Ovary (tissue), 10 donors: ENCODE measurements at places on chromosomes 5 and 9.
A peak's percentile ranks its signal among the peaks of the same experiment; 100 is the strongest.

GRCh38 chr9:121227862-121228261 is 26.2 kb upstream of the RAB14 start:
- no peak overlapping the region for H3K4me3 ChIP-seq
- H3K27ac ChIP-seq: no peak overlapping the region
- H3K4me1 ChIP-seq: no peaks in the 10 kb centered on the region
- DNase-seq: no peak
- no peaks in the 10 kb centered on the region for H3K27me3 ChIP-seq

GRCh38 chr5:167171056-167171455 is 1120.4 kb upstream of the WWC1 start:
- H3K27ac ChIP-seq: no peak overlapping the region
- H3K27me3 ChIP-seq: no peaks in the 10 kb centered on the region
- H3K4me3 ChIP-seq: no peak overlapping the region
- H3K36me3 ChIP-seq: no peaks in the 10 kb centered on the region

- peak overlapping the region; percentile 92 for H3K27ac ChIP-seq
- no peaks in the 10 kb centered on the region for H3K36me3 ChIP-seq
- DNase-seq: no peak
- peak overlapping the region; percentile 29 for H3K4me3 ChIP-seq
- peaks cover 58% of the 10 kb centered on the region for H3K4me1 ChIP-seq
These were observed 10.8 kb downstream of the PDGFRB start for GRCh38 chr5:150144879-150145278.

- DNase-seq: no peak
- H3K27me3 ChIP-seq: no peaks in the 10 kb centered on the region
- H3K4me3 ChIP-seq: no peak overlapping the region
- H3K4me1 ChIP-seq: peaks cover 31% of the 10 kb centered on the region
- H3K36me3 ChIP-seq: no peaks in the 10 kb centered on the region
- no peak overlapping the region for H3K27ac ChIP-seq
These were observed 81.6 kb downstream of the PSD2 start for GRCh38 chr5:139877129-139877597.

GRCh38 chr9:77750981-77751340 is 102.8 kb upstream of the GNA14 start:
- no peaks in the 10 kb centered on the region for H3K36me3 ChIP-seq
- no peaks in the 10 kb centered on the region for H3K27me3 ChIP-seq
- peaks cover 2% of the 10 kb centered on the region for H3K4me1 ChIP-seq
- no peak overlapping the region for H3K4me3 ChIP-seq
- H3K27ac ChIP-seq: no peak overlapping the region

- H3K4me3 ChIP-seq: no peak overlapping the region
- no peak overlapping the region for H3K27ac ChIP-seq
- DNase-seq: peak; percentile 5
- H3K4me1 ChIP-seq: peaks cover 8% of the 10 kb centered on the region
These were observed 9.6 kb downstream of the TMOD1 start for GRCh38 chr9:97510797-97511654.

GRCh38 chr9:80842389-80842788 is 847.0 kb downstream of the TLE1 start:
- no peak overlapping the region for H3K27ac ChIP-seq
- H3K4me3 ChIP-seq: no peak overlapping the region
- no peaks in the 10 kb centered on the region for H3K27me3 ChIP-seq
- H3K4me1 ChIP-seq: peaks cover 4% of the 10 kb centered on the region

DNA sequence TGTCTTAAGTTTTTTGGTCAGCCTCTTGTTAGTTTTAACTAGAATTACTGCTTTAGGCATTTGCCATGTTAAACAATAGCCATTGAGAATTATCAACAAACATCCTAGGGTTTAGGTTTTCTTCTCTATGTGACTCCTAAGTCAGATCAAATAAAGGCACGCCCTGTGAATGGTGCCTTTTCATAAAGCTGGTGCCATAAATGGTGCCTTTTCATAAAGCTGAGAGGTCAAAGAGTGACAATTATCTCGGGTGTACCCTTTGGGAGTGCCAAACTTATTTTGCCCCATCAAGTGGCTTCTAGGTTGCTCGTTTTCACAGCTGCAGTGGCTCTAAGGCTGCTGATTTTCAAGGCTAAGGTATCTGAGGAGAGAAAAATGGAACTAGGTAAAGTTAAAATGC is 391.6 kb downstream of the DMRTA1 start:
- H3K27me3 ChIP-seq: no peaks in the 10 kb centered on the region
- H3K27ac ChIP-seq: no peak overlapping the region
- no peak overlapping the region for H3K4me3 ChIP-seq
- no peaks in the 10 kb centered on the region for H3K36me3 ChIP-seq

GRCh38 chr5:407051-407450 is 35.9 kb upstream of the EXOC3 start:
- H3K4me1 ChIP-seq: no peaks in the 10 kb centered on the region
- no peak for DNase-seq
- H3K27me3 ChIP-seq: no peaks in the 10 kb centered on the region
- H3K27ac ChIP-seq: no peak overlapping the region

- no peak overlapping the region for H3K27ac ChIP-seq
- H3K36me3 ChIP-seq: no peaks in the 10 kb centered on the region
- H3K4me1 ChIP-seq: peaks cover 7% of the 10 kb centered on the region
- H3K4me3 ChIP-seq: peak overlapping the region; percentile 2
These were observed 2.4 kb upstream of the SMC2 start for GRCh38 chr9:104091708-104092107.

- H3K36me3 ChIP-seq: no peaks in the 10 kb centered on the region
- no peak overlapping the region for H3K27ac ChIP-seq
- no peak for DNase-seq
- no peak overlapping the region for H3K4me3 ChIP-seq
- H3K27me3 ChIP-seq: no peaks in the 10 kb centered on the region
These were observed 3.4 kb downstream of the SSNA1 start for GRCh38 chr9:137191691-137192447.

DNA sequence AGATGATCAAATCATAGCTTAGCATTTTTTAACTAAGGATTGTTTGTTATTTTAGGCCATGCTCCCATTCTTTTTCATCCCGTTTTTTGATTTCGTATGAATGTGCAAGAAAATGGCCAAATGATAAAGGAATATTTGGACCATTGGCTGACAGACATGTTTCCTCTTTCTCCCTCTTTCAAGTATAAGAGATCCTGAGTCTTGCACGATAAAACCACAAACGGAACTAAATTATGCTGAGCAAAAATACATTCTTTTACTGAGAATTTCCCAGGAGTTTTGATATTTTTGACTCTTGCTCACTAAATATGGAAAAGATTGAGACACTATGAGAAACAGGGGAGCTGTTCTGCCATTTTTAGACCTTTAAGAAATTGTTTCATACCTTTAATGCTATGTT is 90.4 kb upstream of the KLF9 start:
- no peaks in the 10 kb centered on the region for H3K36me3 ChIP-seq
- no peak overlapping the region for H3K27ac ChIP-seq
- no peak for DNase-seq
- H3K4me1 ChIP-seq: peaks cover 6% of the 10 kb centered on the region
